ENCODE measurements at places on chromosomes 7 and 10.
A peak's percentile ranks its signal among the peaks of the same experiment; 100 is the strongest.

GRCh38 chr7:157397731-157398691, 61.2 kb downstream of the DNAJB6 start:
- DNase-seq: peak; percentile 93

GRCh38 chr7:121961089-121961867, 88.3 kb downstream of the PTPRZ1 start:
- peak; percentile 12 for DNase-seq

- no peak for DNase-seq
Measured at GRCh38 chr10:10038348-10038747, 979.3 kb upstream of the CELF2 start.

GRCh38 chr7:47373871-47374451, 207.9 kb downstream of the TNS3 start:
- peak; percentile 47 for DNase-seq

DNA sequence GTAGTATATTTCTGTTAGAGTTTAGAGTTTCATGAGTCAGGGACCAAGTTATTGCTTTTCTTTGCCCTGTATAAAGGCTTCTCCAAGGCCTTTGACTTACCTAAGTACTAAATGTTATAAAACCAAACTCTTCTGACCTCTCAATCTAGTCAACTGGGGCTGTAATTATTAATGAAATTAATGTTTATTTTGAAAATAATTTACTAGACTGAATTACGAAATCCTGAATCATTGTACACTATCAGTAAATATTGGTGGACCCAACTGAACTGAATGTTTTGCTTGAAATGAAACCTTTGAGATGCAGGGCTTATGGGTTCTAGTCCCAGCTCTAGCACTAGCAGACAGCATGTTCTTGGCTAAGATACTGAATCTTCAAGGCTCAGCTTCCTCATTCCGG, 1.7 kb upstream of the CYP2C9 start:
- no peak for DNase-seq

DNA sequence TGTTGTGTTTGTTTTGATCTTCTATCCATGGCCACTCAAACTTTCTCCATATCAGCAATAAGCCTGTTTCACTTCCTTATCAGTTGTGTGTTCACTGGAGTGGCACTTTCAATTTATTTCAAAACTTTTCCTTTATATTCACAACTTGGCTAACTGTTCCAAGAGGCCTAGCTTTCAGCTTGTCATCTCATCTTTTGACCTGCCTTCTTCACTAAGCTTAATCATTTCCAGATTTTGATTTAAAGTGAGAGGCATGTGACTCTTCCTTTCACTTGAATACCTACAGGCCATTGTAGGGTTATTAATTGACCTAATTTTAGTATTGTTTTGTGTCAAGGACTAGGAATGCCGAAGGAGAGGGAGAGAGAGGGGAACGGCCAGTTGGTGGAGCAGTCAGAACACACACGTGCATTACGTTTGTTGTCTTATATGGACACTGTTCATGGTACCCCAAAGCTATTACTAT, 5.5 kb upstream of the GNAT3 start:
- no peak for DNase-seq

GRCh38 chr7:128933180-128933891, 4.4 kb upstream of the IRF5 start:
- no peak for DNase-seq

DNA sequence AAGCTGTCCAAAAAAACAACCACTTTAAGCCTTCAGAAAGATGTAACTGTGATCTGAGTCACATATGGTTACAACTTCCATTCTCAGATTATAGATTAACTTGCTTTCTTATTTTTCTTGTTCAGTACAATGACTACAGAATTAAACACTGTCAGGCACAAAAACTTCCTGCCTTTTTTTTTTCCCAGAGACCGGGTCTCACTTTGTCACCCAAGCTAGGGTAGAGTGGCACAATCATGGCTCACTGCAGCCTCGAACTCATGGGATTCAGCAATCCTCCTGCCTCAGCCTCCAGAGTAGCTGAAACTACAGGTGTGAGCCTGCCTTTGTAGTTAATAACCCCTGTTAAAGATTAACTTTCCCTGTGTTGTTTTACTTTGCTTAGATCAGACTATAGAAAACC, 163.2 kb downstream of the AVL9 start:
- peak; percentile 42 for DNase-seq

- DNase-seq: no peak
Measured at GRCh38 chr10:95640891-95641315, 15.6 kb downstream of the ALDH18A1 start.

- no peak for DNase-seq
Measured at GRCh38 chr7:143518521-143518920, 40.8 kb downstream of the TAS2R41 start.

- DNase-seq: peak; percentile 18
Measured at GRCh38 chr10:129877773-129878371, 86.2 kb downstream of the EBF3 start.

GRCh38 chr7:87564296-87564963, 36.3 kb downstream of the ABCB1 start:
- DNase-seq: peak; percentile 62

GRCh38 chr7:51706851-51707250, 390.2 kb upstream of the COBL start:
- DNase-seq: no peak

DNA sequence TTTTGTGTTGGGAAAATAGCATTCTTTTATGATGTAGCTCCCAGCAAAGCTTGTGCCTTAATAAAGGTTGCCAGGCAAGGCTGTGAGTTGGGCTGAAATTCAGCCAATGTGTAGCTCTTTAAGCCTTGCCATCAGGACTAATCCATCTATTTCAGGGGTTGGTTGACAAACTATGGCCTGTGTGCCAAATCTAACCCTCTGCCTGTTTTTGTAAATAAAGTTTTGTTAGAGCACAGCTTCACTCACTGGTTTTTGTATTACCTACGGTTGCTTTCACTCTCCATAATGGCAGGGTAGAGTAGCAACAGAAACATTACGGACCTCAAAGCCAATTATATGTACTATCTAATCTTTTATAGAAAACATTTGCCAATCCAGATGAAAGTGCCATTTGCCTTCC, 638.1 kb upstream of the POT1 start:
- DNase-seq: peak; percentile 9
